Activated CD4-positive, alpha-beta T cell treated with anti-CD3 and anti-CD28 coated beads, Interleukin-2, amount 50 U/mL, for 24 hours (primary cell): ENCODE measurements at places on chromosomes 6 and 20.

- DNase-seq = no peak
Measured at GRCh38 chr20:61966492-61967244, 99.0 kb downstream of the TAF4 start.

DNA sequence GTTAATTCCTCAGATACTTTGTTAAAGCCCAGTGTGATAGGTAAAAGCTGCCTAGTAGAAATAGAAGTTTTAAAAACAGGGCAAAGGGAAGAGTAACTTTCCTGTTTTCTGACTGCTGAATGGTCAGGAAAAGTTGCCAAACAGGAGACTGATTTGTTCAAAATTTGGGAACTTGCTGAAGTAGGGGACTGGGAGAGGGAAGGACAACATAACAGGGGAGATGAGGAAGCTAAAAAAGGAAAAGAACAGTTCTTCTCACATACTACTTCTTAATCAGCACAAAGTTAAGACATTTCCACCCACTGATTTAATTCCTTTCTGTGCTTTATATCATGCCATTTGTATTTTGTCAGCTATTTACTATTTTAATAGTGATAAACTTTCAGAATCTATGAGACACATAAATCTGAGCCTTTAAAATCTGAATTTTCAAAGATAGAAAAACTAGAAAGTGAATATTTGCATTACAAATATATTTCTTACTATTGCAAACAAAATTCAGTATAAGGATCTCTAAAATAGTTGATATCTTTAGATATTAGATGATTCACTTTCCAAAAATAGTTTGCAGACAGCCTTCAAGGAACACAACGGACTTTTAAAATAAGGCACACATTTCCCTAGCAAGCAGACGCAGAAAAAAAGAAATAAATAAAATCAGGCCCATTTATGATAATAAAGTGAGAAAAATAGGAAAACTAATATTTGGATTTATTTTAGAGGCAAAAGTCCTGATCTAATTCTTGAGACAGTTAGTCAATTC, 36.9 kb upstream of the SLC16A10 start:
- no peak for DNase-seq

- no peak for DNase-seq
Measured at GRCh38 chr6:131931063-131931750, 20.0 kb downstream of the CCN2 start.

DNA sequence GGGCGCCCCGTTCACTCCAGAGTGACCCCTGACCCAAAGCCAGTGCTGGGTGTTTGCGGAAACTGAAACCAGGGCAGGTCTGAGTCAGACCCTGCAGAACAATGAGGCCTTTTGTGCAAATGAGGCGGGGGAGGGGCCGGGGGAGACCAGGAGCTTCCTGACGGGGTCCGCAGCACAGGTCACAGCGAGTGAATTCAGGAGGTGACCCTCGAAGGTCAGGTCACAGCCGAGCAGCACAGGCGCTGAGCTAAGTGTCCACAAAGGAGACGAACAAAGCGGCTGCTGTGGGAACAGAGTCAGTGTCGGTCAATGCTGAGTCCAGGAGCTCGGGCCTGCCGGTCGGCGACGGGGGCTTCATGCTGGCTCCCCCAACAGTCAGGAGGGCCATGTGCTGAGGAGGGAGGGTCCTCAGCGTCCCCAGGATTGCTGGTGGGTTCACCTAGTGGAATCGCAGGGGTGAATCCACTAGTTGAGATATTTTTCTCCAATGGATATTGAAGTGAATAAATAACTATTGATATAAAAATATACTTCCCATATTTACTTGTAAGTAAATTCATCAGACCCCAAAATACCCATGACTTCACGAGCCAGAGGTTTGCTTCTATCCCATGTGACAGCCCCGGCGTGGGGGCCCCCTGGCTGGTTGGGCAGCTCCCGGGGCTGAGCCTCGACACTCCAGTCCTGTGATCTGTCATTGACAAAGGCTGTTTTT, 188.4 kb upstream of the SULF2 start:
- DNase-seq = no peak

DNA sequence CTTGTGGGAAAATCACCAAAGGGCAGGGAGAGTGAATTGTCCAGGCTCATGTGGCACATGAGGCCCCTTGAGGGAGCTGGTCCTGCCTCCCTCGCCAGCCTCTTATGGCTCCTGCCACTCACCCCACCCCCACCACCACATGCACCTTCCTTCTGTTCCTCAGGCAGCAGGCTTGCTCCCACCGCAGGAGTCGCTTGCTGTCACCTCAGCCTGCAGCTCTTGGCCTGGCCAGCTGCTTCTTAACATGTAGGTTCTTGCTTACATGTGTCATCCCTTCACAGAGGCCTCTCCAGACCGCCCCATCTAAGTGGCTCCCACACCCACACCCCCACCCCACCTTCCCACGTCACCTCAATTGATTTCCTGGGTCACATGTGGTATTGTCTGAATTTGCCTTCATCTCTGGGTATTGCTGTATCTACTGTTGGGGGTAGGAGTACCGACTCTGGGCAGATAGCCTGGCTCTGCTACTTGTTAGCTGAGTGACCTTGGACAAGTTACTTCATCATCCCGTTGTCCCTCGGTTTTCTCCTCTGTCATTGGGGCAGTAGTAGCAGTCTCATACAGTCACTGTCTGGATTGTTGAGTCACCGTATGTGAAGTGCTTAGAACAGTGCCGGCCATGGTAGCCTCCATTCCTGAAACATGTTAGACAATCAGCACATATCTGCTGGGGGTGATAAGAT, 41.7 kb downstream of the SLC9A8 start:
- no peak for DNase-seq

DNA sequence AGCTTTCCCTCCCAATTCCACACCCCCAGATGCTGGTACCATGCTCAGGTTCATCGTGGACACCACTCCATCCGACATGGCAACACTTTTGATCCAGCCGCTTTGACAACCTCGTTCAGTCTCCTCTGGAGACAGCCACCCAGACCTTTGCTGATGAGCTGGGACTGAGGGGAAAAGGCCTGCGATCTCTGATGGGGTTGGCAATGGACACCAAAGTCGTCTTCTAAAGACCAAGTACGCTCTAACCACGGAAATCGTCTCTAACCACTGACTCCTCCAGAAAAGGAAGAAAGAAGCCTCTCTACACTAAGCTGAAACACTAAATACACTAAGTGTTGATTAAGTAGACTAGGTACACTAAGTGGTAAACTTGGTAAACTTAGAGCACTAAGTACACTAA, 26.1 kb upstream of the HLA-E start:
- no peak for DNase-seq

GRCh38 chr20:47791084-47791599, 5.9 kb upstream of the SULF2 start:
- no peak for DNase-seq

- no peak for DNase-seq
Measured at GRCh38 chr6:72048080-72048479, 161.7 kb downstream of the RIMS1 start.

DNA sequence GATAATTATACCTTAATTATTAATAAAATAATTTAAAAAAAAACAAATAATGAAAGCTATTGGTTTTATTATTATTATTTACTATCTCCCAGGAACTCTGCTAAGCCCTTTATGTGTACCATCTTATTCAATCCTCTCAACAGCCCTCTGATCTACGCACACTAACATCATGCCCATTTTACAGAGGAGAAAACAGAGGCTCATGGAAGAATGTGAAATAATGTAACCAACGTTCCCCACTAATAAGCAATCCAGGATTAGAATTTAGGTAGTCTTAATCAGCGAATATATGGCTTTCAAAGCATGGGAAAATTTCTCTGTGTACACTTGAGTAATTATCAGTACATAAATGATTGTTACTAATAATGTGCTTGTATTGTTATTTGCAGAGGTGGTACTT, 89.0 kb downstream of the MAFB start:
- DNase-seq = no peak

DNA sequence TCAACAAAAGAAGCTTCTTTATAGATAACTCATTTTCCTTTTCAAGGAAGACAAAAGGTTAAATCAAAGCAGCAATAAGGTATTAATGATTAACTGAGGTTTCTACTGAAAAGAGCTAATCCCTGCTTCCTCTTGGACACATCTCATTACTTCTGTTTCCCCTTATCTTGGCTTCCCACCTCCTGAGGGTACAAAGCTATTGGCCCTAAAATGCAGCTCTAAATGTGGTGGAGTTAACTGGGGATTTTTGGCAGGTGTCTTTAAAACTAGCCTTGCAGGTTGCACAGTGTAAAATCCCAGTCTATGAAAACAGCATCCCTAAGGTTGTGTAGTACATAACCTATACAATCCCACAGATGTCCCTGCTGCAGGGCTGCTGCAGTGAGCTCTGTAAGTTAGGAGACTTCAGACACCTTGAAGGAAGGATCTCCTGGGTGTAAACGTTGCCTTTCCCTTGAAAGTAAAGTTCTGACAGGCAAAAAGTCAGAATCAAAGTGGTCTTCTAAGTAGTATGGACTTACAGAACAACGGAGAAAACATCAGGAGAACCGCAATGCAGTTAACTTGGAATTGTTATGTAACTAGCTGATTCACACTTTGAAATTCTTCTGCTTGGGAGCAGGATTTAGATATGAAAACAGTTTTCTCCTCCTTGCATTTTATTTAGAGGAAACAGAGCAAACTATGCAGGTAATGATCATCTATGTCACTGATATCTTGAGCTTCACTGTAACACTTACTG, 71.7 kb upstream of the TRAF3IP2 start:
- no peak for DNase-seq

- DNase-seq = no peak
Measured at GRCh38 chr20:62675156-62675876, 33.0 kb downstream of the SLCO4A1 start.

GRCh38 chr20:2761885-2762284, 38.5 kb downstream of the CPXM1 start:
- DNase-seq = no peak

DNA sequence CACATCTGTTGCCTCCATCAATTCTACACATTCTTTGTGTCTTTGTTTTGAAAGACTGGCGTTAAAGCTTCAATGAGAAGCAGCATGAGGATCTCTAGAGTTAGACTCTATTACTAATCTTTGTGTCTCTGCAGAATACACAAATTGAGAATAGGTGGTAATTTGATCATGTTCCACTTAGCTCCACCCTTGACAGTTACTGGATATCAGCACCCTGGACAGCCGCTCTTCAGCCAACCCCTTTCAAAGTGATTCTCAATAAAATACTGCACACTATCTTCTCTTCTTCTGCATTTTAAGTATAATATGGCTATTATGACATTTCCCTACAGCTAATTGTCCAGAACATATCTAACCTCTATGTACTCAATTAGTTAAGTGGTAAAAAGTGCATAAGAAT, 54.3 kb upstream of the CNR1 start:
- no peak for DNase-seq

DNA sequence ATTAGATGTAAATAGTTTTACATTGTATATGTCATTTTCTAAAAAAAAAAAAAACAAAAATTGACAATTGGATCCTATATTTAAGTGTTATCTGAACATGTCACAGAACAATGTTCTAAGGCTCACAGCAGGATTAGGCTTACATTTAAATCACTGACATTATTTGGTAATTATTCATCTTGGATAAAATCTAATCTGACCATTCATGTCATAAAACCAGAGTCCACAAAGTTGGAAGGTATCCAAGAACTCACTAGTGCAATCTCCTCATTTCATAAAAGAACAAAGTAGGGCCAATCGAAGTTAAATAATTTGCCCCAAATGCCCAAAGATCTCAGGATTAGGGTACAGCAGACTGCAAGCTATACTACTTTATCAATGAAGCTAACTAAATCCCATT, 73.0 kb downstream of the PDSS2 start:
- no peak for DNase-seq

DNA sequence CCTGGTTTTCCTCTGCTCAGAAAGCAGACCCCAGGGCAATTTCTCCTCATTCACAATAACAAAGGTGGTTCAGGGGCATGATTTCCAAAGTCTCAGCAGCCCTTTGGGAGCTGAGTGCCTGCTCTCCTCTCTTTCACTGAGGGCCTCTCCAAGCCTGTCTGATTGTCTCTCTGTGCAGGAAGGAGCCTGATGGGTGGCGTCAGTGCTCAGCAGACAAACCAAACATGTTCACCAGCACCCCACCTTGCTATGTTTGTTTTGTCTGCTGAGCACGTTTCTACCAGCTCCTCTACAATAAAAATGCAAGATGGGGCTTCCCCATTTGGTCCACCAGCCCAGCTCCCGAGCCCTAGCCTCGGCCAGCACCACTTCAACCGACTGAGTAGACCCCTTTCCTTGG, 25.4 kb upstream of the TCP11 start:
- no peak for DNase-seq

DNA sequence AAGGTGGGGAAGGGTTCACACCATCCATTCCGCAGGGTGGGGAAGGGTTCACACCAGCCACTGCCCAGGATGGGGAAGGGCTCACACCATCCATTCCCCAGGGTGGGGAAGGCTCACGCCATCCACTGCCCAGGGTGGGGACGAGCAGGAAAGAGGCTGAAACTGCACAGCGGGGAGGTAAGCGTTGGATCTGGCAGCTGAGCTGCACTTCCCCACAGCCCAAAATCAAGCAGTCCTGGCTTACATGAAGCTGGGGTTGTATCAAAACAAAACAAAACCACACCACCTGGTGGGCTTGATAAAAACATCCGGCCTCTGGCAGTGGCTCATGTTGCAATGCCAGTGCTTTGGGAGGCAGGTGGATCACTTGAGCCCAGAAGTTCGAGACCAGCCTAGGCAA, 268.5 kb downstream of the TAF4 start:
- no peak for DNase-seq

- DNase-seq = no peak
Measured at GRCh38 chr6:116557893-116558292, 4.3 kb downstream of the CALHM4 start.

GRCh38 chr6:3209114-3210023, 18.1 kb downstream of the TUBB2B start:
- no peak for DNase-seq

- no peak for DNase-seq
Measured at GRCh38 chr6:16238963-16239797, 793 bp downstream of the GMPR start.

GRCh38 chr6:2221726-2222274, 23.6 kb downstream of the GMDS start:
- DNase-seq = no peak

DNA sequence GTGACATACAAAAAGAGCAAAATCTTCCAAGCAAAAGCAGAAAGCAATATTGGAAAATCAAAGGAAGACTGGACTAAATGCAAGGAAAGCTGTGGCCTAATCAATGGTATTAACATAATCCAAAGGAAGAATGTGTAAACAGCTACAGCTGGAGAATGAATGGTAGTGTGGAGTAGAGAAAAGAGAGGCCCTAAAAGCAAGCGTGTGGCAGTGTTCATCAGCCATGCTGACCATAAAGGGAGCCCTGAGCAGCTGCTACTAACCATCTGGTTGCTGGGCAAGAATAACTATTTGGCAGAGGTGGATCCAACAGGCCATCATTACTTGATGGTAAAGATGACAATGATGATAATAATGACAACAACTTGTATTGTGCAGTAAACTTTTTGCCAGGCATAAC, 148.5 kb upstream of the BEND6 start:
- DNase-seq = no peak

DNA sequence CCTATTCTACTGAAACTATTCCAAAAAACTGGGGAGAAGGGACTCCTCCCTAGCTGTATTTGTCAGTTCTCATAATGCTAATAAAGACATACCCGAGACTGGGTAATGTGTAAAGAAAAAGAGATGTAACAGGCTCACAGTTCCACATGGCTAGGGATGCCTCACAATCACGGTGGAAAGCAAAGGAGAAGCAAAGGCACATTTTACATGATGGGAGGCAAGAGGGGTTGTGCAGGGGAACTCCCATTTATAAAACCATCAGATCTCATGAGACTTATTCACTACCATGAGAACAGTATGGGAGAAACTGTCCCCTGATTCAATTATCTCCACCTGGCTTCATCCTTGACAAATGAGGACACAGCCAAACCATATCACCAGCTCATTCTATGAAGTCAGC, 111.2 kb upstream of the RIPOR2 start:
- no peak for DNase-seq

GRCh38 chr20:10603971-10604864, 69.6 kb downstream of the JAG1 start:
- no peak for DNase-seq
